ENCODE measurements at places on chromosomes 12 and 14.

DNA sequence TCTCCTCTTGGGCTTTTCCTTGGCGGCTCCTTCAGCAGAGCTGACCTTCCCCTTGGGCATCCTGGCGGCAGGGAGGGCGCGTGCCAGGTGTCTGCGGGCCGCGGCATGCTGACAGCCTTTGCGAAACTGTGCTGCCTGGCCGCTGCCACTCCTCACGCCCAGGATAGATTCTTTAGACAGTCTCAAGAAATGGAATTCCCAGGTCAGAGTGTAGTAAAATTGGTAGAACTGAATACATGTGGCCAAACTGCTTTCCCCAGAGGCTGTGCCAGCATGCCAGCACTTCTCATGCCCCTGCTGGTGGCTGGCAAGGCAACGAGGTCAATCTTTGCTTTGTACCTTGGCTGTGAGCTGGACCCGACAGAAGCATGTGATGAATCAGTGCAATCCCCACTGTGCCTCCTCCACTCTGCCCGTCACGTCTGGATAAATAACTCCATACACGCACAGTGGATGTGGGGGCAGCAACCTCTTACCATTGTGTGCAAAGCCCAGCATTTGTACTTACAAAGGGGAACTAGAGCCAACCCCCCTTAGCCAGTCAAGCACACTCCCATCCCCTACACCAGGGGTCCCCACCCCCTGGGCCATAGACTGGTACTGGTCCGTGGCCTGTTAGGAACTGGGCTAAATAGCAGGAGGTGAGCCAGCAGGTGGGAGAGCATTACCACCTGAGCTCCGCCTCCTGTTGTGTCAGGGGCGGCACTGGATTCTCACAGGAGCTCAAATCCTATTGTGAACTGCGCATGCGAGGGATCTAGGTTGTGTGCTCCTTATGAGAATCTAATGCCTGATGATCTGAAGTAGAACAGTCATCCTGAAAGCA lies 90.9 kb downstream of the ACTN1 start:
- no peak for DNase-seq

DNA sequence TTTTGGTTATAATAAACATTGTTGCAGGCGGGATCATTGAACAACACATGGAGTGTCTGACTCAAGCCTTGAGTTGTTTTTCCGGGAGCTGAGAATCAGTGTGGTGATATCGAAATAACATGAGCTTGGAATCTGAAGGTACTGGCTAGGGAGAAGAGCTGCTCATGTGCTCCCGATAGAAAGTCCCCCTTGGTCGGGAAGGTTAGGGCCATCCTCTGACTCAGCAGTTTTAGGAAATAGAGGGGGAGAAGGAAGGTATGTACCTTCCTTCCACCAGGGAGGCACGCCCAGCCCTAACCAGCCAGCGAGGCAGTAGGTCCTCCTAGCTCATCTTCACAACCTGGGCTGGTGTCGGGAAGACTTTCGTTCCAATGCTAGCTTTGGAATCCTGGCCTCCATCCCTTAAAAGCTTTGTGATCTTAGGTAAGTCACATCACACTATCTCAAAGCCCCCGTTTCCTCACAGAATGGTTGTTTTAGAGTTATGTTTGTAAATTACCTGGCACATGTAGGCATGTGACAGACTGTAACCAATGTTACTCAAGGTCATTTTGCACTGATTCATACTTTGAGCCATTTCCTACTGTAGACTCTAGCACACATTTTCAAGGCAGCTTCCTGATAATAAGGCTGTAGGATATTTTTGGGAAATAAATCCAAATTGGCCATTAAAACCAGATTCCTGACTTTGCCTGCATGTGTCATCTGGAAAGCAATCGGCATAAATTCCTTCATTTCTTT lies 1.9 kb upstream of the RAB35 start:
- peak; percentile 46 for DNase-seq

DNA sequence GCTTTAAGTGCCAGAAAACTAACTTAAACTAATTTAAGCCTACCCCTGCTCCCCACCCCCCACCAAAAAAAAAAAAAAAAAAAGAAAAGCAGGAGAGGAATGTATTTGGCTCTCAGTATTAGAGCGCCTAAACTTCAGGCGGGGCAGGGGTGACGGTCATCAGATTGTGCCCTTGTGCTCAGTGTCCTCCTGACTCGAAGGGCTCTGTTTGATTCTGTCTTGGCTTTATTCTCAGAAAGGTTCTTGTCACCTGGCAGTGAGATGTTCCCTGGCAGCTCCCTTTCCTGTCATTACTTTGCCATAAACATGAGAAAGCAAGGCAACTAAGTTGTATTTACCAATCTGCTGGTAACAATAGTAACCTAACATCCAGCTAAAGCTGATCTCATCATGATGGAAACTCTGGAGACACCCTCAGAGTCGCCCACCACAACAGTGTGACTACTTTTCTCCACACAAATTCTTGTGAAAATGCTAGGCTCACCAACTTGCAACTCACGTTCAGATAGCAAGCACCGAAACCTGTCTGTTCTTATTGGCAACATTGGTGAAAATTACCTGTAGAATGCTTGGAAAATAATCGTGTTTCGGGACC lies 39.0 kb upstream of the WNK1 start:
- peak; percentile 72 for DNase-seq

DNA sequence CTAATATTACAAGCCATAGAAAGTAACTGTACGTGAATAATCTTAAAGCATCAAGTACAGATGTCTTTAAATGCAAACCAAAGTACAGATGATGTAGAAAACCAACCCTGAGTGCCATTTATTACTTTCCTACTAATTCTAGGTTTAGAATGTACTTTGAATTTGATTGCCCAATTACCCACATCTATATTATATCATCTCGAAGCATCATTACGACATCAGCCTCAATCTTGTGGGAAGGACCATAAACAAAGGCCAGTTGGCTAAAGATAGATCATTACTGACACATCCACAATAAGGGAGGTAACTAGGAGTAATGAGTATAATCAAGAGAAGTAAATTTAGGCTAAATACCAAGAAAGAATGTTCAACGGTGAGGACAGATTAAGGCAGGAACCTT lies 478.9 kb downstream of the BCAT1 start:
- DNase-seq = peak; percentile 21

GRCh38 chr14:29990993-29991392 lies 63.3 kb upstream of the PRKD1 start:
- DNase-seq = no peak

- DNase-seq = no peak
Measured at GRCh38 chr12:85657836-85658630, 178.2 kb downstream of the RASSF9 start.

- no peak for DNase-seq
Measured at GRCh38 chr14:79225815-79226214, 985.5 kb downstream of the DIO2 start.

DNA sequence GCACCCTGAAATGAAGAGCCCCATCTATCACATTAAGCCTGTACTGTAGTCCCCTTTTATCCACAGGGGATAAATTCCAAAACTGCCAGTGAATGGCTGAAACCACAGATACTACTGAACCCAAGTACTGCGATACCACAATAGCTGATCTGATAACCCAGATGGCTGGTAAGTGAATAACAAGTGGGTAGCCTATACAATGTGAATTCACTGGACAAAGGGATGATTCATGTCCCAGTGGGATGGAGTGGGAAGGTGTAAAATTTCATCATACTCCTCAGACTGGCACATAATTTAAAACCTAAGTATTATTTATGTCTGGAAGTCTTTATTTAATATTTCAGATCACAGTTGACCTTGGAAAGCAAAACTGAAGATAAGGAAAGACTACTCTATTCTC lies 201.3 kb downstream of the GPHN start:
- no peak for DNase-seq

GRCh38 chr14:90732139-90732538 lies 84.1 kb downstream of the TTC7B start:
- DNase-seq = peak; percentile 89

DNA sequence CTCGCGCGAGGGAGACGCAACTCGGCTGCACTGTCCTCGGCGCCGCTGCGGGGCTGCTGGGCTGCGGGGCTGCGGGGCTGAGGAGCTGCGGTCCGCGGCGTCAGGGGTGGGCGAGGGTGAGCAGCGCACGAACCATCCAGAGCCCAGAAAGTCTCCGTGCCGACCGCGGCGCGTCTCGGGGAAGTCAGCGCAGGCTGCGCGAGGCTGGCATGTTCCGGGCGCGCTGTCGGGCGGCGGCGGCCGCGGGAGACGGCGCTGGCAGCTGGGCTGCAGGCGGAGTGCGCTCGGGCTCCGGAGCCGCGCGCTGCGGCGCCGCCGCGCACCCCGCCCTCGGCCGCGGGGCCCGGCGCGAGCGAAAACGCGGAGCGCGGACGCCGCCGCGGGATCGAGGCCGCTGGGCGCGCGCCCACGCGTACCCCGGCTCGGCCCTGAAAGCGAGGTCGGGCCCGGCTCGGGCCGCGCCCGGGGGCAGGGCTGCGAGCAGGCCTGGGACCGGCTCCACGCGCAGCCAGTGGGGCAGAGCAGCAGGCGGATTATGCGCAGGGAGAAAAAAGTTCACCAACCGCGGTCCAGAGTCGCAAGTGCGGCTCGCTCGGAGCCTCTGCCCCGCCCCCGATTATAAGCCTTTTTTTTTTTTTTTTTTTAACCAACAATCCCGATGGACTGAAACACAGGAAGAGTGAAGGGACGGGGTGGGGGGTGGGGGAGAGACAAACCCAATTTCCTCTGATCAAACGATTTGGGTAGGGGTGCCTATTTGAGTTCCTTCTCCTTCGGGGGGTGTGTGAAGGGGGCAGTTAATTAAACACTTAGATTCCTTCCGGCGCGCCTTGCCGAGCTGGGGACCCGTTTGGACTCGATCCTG lies at the start of gene PRICKLE1:
TSS of gene PRICKLE1 (minus strand) at position 282 of the 865 bp plus-strand sequence. CDS start 117,230 bp downstream, outside the sequence.
- peak; percentile 61 for DNase-seq

- DNase-seq = no peak
Measured at GRCh38 chr12:53523131-53523530, 15.8 kb upstream of the NPFF start.

DNA sequence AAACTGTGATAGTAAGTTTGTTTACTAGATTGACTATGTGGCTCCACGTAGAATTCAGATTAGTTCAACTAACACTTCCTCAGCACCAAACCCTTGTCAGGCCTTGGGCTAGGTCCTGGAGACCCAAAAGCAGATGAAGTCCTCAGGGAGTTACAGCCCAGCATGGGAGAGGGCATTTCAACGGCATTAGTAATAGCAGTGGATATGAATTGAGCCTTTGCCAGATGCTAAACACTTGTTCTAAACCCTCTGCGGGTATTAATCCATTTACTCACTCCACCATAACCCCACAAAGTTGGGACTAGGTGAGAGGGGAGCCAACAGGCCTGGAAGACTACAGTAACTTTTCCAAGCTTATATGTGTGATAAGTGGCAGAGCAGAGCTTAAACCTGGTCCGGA lies 714.6 kb downstream of the DIO2 start:
- DNase-seq = no peak

DNA sequence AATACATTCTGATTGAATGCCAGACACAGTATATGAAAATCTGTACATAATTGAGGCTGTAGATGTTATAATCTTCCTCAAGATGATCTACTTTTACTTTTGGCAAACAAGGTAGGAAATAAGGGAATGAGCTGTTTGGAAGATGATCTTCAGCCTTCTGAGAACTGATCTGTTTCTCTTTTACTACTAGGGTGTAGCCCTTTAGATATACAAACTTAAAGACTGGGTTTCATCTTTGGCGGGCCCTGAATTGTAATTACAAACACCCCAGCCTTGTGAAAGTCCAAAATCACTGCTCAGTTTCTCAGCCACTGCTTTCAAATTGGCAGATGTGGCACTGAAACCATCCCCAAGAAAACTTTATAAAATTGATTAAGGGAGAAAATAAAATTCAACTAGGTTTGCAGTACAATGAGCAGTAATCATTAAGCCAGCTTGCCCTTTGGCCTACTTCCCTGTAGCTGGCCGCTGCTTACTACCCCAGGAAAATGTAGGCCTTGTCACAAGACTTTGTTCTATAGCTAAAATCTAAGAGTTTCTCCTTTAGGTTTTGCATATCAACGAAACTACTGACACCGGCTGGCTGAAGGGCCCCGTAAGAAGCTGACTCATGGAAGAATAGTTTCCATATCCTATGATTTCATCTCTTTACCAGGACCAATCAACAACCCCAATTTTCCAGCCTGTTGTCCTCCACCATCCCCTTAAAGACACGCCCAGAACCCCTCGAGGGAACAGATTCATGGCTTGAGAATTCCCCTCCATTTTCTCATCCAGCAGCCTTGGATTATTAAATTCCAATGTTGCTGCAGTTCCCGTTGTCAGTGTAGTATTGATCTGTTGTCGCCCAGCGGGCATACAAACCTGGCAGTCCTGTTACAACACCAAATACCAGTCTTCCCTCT lies 210.8 kb downstream of the PCNX1 start:
- DNase-seq = peak; percentile 35

DNA sequence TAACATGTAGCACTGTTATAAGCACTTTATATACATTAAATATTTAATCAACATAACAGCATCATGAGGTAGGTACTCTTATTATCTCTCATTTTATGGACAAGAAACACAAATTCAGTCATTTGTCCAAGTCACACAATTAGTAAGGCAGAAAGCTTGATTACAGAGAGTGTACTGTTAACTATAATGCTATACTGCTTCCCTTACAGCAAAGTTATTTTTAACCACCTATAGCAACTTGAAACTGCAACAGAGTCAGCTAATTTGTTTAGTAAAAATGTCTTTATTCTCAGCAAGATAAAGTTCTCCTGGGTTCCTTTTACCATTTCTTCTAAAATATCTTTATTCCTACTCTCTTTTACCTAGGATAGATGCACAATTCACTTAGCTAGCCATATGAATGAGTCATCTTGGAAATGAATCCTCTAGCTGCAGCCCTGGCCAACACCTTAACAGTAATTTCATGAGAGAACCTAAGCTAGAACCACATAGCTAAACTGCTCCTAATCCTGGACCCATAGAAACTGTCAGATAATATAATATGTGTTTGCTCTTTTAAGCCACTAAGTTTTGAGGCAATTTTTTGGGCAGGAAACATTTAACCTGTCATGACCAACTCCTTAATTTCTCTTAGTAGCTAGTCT lies 90.2 kb upstream of the HECTD1 start:
- no peak for DNase-seq

GRCh38 chr14:96191841-96192462 lies 12.7 kb upstream of the BDKRB2 start:
- DNase-seq = no peak

- DNase-seq = no peak
Measured at GRCh38 chr14:72094844-72095582, 162.8 kb downstream of the RGS6 start.

- no peak for DNase-seq
Measured at GRCh38 chr12:124605883-124606774, 38.7 kb upstream of the NCOR2 start.

GRCh38 chr12:124727922-124728321 lies 135.7 kb downstream of the SCARB1 start:
- DNase-seq = no peak

GRCh38 chr14:89720076-89720687 lies 234.3 kb downstream of the EFCAB11 start:
- peak; percentile 61 for DNase-seq
